ENCODE measurements at places on chromosomes 3 and 15.

DNA sequence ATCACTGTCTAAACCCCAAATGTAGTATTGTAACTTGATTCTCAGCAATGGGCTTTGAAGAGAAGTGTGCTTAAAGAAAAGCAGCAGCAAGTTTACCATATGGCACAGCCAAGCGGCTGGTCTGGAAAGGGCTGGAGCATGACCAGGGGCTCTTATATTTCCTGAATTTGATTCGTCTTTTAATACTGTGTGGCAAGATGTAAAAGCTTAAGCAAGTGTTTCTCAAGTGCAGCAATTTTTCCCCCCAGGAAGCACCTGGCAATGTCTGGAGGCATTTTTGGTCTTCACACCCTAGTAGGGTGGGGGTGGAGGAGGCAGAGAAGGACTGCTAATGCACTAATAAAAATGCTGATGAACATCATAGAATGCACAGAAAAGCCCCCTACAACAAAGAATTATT lies 397.9 kb downstream of the NTRK3 start:
- DNase-seq, result no peak

- no peak for DNase-seq
These were observed 31.4 kb downstream of the HRH1 start for GRCh38 chr3:11185564-11186317.

DNA sequence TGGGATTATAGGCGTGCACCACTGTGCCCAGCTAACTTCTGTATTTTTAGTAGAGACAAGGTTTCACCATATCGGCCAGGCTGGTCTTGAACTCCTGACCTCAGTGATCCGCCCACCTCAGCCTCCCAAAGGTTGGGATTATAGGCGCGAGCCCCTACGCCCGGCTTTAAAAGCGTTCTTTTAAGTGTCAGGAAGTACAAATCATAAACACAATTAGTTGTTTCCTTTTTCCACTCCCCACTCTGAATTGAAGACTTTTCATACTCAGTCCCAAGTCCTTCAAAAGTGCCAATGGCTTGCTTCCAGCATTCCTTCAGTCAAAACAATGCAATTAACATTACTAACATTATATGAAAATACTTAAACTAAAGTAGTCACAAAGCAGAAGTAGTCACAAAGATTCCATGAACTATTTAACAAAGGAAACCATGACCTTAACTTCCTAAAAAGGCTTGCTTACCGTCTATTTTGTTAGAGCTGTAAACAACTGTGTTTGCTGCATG lies 8.1 kb downstream of the WDR82 start:
- DNase-seq, result no peak

DNA sequence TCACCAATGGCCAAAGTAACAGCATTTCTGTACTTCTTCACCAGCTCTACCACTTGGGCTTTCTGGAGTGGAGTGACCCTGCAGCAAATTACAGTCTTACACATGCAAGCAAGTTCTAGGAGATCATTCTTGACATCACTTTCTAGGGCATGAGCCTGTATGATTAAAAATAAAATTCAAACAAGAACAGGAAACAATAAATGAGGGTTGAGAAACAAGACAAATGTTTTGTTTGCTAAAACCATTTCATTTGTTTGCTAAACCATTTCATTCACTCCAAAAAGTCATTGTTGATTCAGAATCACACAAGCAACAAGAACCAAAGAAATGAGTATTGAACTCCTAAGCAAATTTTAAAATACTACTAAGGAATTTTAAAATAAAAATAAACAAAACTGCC lies 220.9 kb downstream of the ATP8B4 start:
- DNase-seq, result no peak

- no peak for DNase-seq
These were observed 234.0 kb downstream of the NR2F2 start for GRCh38 chr15:96564546-96564945.

DNA sequence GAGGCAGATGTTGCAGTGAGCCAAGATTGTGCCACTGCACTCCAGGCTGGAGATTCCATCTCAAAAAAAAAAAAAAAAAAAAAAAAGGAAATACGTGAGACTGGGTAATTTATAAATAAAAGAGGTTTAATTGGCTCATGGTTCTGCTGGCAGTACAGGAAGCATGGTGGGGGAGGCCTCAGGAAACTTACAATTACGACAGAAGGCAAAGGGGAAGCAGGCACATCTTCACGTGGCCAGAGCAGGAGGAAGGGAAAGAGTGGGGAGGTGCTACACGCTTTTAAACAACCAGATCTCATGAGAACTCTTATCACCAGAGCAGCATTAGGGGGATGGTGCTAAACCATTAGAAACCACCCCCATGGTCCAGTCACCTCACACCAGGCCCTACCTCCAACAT lies 138.2 kb upstream of the IL12A start:
- DNase-seq, result no peak

- no peak for DNase-seq
These were observed 268.2 kb downstream of the CACNA2D3 start for GRCh38 chr3:54390582-54390981.

All from DMS153 (cell line).